ENCODE measurements at places on chromosomes 11 and 22. TPM values are rescaled to one million over a fixed set of nuclear protein-coding genes. Genes with fewer than 3 reads are reported as not detected.

The P2RY2 gene
- total RNA-seq = not detected

The SCO2 gene
- total RNA-seq = 5.3 TPM

The INS gene
- total RNA-seq = not detected

The LYVE1 gene
- total RNA-seq = not detected

The GRIK4 gene
- 0.02 TPM for total RNA-seq

DNA sequence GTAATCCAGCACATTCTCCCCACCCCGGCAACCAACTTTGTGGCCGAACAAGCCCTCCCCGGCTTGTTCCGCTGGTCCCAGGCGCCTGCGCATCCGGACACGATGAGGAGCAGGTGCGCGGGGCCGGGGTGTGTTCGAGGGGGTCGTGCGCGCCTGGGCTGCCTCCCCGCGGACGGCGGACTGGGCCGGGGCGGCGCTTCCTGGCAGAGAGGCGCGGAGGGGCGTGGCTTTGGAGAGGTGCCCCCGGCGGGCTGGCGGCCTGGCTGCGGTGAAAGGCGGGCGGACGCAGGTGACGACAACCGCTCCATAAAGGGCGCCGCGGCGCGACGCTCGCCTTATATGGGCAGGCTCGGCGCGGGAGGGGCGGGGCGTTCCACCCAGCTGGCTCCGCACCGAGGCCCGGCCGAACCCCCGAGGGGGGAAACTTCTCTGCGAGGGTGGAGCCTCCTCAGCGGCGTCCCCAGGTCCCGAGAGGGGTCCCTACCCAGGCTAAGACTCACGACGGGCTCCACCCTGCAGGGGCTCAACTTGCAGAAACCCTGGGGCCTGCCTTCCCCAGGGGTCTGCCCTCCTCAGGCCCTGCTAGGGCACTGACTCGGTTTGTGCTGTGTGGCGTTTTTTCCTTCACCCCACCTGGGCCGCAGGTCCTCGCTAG lies 26.4 kb downstream of the TXN2 start:
- H3K27ac ChIP-seq = peak overlapping the region; percentile 77
- peak overlapping the region; percentile 71 for H3K4me3 ChIP-seq
- no peaks in the 10 kb centered on the region for H3K36me3 ChIP-seq
- DNase-seq = peak; percentile 98

GRCh38 chr11:117230286-117230961 lies 1.4 kb downstream of the PCSK7 start:
- peaks cover 45% of the 10 kb centered on the region for H3K4me1 ChIP-seq
- H3K27ac ChIP-seq = peak overlapping the region; percentile 98
- H3K27me3 ChIP-seq = no peaks in the 10 kb centered on the region
